Frontal cortex (tissue), 4 donors: ENCODE measurements at places on chromosomes 1 and 21. TPM values are rescaled to one million over a fixed set of nuclear protein-coding genes. Genes with fewer than 3 reads are reported as not detected.
A peak's percentile ranks its signal among the peaks of the same experiment; 100 is the strongest.

DNA sequence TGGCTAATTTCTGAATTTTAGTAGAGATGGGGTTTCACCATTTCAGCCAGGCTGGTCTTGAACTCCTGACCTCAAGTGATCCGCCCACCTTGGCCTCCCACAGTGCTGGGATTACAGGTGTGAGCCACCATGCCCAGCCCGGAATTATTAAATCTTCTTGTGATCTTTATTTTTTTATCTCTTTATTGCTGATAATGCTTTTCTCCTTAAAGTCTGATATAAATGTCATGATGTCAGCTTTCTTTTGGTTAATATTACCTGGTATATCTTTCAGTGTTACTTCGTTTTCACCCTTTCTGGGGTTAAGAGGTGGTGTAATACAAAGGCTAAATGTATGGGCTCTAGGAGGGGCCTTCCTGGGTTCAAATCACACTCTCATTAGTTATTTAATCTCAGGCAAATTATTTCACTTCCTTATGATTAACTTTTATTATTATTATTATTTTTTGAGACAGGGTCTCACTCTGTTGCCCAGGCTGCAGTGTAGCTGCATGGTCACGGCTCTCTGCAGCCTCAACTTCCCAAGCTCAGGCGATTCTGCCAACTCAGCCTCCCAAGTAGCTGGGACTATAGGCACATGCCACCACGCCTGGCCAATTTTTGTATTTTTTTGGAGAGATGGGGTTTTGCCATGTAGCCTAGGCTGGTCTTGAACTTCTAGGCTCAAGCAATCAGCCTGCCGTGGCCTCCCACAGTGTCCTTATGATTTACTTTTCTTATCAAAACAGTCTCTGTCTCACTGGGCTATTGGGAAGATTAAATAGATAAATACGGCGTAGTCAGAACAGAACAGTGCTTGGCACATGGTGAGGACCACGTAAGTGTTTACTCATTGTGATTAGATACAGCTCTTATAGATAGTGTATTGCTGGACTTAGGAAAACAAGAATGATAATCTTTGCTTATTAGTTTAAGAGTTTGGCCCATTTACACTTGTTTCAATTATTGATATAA is 216.5 kb downstream of the URB2 start:
- no peak for DNase-seq

Gene KCNJ9
- 11.4 TPM for total RNA-seq

Gene MARK1
- total RNA-seq, result 62.4 TPM

- DNase-seq, result peak; percentile 17
Observed at GRCh38 chr1:75203415-75204277, 69.5 kb downstream of the LHX8 start.

Gene POGZ
- 33.4 TPM for total RNA-seq
